ENCODE measurements at places on chromosomes 1 and 21.

DNA sequence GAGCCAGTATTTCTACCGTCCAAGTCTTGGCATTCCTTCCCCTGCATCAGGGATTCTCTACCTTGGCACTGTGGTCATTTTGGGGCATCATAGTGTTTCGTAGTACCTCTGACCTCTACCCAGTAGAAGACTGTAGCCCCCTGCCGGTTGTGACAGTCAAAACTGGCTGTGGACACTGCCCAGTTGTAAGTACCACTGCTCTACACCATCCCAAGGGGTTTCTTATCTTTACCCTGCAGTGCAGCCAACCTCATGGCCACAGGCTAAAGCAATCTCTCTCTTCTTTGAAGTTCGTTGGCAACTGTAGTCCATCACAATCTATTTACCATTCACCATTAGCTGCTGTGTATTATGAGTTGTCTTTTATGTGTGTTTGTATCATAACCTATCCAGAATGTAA, 29.3 kb upstream of the ERO1B start:
- H3K4me1 ChIP-seq: no peaks in the 10 kb centered on the region

DNA sequence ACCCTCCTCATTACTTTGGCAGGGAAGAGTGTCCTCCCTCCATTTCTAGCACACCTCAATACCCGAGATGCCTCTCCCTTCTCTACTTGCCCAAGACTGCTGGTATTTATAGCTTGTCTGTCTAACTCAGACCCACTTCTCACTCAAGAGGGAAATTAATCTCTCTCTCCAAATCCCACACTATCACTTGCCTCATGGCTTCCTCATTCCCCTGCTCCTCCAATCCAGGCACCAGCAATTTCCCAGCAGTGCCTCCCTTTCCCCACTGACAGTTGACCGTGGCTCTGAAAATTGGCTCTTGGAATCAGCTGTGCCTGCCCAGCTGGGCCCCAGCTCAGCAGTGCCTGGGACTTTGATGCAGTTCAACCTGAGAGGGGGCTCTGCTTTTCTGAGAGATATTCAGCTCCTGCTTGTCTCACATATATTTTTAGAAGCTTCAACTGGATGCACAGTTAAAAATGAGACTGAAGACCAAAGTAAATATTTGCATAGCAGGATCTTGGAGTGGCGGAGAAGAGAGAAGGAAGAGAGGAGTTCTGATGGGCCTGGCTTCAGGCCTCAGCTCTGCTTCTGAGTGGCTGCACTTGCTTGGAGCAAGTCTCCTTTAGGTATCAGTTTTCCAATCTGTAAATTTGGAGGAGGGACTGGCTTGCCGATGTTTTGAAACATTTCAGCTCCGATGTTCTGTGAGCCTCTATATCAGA, 81.1 kb upstream of the SPATA6 start:
- H3K27me3 ChIP-seq: no peaks in the 10 kb centered on the region
- no peaks in the 10 kb centered on the region for H3K36me3 ChIP-seq
- no peak overlapping the region for H3K4me3 ChIP-seq
- DNase-seq: no peak
- no peaks in the 10 kb centered on the region for H3K4me1 ChIP-seq
- no peak overlapping the region for H3K27ac ChIP-seq

- no peaks in the 10 kb centered on the region for H3K36me3 ChIP-seq
- no peak overlapping the region for H3K4me3 ChIP-seq
- H3K4me1 ChIP-seq: no peaks in the 10 kb centered on the region
- no peaks in the 10 kb centered on the region for H3K27me3 ChIP-seq
- no peak overlapping the region for H3K27ac ChIP-seq
These were observed 137.3 kb upstream of the ST6GALNAC5 start for GRCh38 chr1:76730027-76730426.

GRCh38 chr1:110565565-110565964, 40.6 kb downstream of the KCNA2 start:
- no peak overlapping the region for H3K4me3 ChIP-seq
- peaks cover 18% of the 10 kb centered on the region for H3K27me3 ChIP-seq
- DNase-seq: no peak
- no peaks in the 10 kb centered on the region for H3K36me3 ChIP-seq

- no peaks in the 10 kb centered on the region for H3K36me3 ChIP-seq
- no peaks in the 10 kb centered on the region for H3K27me3 ChIP-seq
- no peak for DNase-seq
- no peaks in the 10 kb centered on the region for H3K4me1 ChIP-seq
These were observed 338.3 kb downstream of the NEGR1 start for GRCh38 chr1:71944006-71944405.

- H3K27me3 ChIP-seq: no peaks in the 10 kb centered on the region
- DNase-seq: no peak
- H3K36me3 ChIP-seq: peaks cover 6% of the 10 kb centered on the region
- H3K4me3 ChIP-seq: no peak overlapping the region
These were observed 151.1 kb downstream of the GABPA start for GRCh38 chr21:25885880-25886279.

- H3K4me1 ChIP-seq: no peaks in the 10 kb centered on the region
- no peak for DNase-seq
- H3K4me3 ChIP-seq: no peak overlapping the region
- H3K27me3 ChIP-seq: no peaks in the 10 kb centered on the region
- H3K27ac ChIP-seq: no peak overlapping the region
These were observed 142.0 kb downstream of the MAST2 start for GRCh38 chr1:45945426-45945825.

GRCh38 chr1:177615251-177615650, 354.6 kb downstream of the SEC16B start:
- no peaks in the 10 kb centered on the region for H3K36me3 ChIP-seq
- DNase-seq: no peak
- H3K27ac ChIP-seq: no peak overlapping the region
- H3K4me3 ChIP-seq: no peak overlapping the region

- no peaks in the 10 kb centered on the region for H3K4me1 ChIP-seq
- H3K27ac ChIP-seq: no peak overlapping the region
- DNase-seq: no peak
- no peaks in the 10 kb centered on the region for H3K36me3 ChIP-seq
These were observed 52.0 kb downstream of the NBPF6 start for GRCh38 chr1:108502138-108502537.

- peaks cover 38% of the 10 kb centered on the region for H3K36me3 ChIP-seq
- H3K4me3 ChIP-seq: peak overlapping the region; percentile 98
- peaks cover 43% of the 10 kb centered on the region for H3K4me1 ChIP-seq
- H3K27me3 ChIP-seq: no peaks in the 10 kb centered on the region
- peak; percentile 20 for DNase-seq
These were observed 1.6 kb downstream of the NSUN4 start for GRCh38 chr1:46342084-46342656.

- H3K27ac ChIP-seq: no peak overlapping the region
- peaks cover 2% of the 10 kb centered on the region for H3K4me1 ChIP-seq
- no peaks in the 10 kb centered on the region for H3K36me3 ChIP-seq
These were observed 24.8 kb upstream of the THEM4 start for GRCh38 chr1:151934048-151934493.

GRCh38 chr1:24856787-24857506, 73.1 kb downstream of the RUNX3 start:
- no peaks in the 10 kb centered on the region for H3K27me3 ChIP-seq
- no peak for DNase-seq
- peaks cover 5% of the 10 kb centered on the region for H3K4me1 ChIP-seq
- no peaks in the 10 kb centered on the region for H3K36me3 ChIP-seq
- no peak overlapping the region for H3K27ac ChIP-seq

- no peak for DNase-seq
- H3K27me3 ChIP-seq: no peaks in the 10 kb centered on the region
- H3K36me3 ChIP-seq: no peaks in the 10 kb centered on the region
- no peaks in the 10 kb centered on the region for H3K4me1 ChIP-seq
These were observed 44.5 kb upstream of the C1orf87 start for GRCh38 chr1:60118085-60118484.

DNA sequence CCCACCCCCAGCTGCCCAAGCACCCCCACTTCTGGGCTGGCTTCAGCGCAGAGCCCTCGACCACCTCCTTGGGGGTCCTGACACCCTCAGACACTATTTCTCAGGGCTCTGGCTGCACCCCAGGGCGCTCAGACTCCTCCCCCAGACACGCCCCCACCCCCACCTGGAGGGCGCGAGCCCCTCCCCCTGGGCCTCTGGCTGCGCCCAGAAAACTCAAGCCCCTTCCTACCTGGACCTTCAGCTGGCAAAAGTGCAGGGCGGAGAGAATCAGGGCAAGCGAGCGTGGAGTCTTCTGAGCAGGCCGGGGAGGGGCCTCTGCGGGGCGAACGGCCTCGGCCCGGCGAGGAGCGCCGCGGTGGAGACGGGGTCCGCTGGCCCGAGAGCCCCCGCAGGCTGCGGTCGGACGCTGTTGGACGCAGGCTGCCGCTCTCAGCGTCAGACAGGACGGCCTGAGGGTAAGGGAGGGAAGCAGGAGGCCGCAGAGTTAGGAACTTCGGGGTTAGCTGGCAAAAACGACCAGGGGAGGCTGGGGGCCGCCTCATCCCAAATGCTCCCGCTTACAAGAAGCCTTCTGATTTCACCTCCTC, 17.4 kb upstream of the NBPF1 start:
- H3K36me3 ChIP-seq: peaks cover 33% of the 10 kb centered on the region
- H3K4me1 ChIP-seq: no peaks in the 10 kb centered on the region
- no peaks in the 10 kb centered on the region for H3K27me3 ChIP-seq
- no peak overlapping the region for H3K4me3 ChIP-seq
- no peak overlapping the region for H3K27ac ChIP-seq
- no peak for DNase-seq

DNA sequence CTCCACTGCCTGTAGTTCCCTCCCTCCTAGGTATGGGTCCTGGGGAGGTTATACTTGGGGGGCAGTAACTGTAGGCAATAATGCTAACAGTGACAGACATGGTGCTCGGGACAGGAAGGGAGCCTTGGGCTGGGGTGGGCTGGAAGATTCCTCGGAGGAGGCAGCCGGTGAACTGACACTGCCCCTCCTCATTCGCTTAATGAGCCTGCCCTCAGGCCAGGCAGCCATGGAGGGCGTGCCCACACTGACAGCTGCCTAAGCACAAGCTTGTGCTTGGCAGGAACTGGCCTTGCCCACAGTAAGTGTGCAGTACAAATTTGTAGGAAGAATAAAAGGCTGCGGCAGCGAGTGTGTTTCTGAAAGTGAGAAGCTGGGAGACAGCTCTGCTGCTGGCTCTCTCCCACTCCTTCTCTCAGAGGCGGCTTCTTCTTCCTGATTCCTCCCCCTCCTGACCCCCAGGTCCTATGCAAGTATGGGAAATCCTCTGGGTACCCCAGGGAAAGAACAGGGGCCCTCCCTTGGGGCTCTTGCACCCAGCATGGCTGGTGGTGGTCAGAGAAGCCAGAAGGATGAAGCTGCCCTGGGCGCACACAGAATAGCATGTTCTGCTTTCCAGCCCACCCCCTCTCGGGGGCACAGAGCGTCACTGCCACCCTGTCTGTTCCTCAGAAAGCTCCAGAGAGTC, 23.6 kb downstream of the OPTC start:
- H3K36me3 ChIP-seq: no peaks in the 10 kb centered on the region
- no peaks in the 10 kb centered on the region for H3K27me3 ChIP-seq
- no peak for DNase-seq
- H3K4me1 ChIP-seq: peaks cover 22% of the 10 kb centered on the region

DNA sequence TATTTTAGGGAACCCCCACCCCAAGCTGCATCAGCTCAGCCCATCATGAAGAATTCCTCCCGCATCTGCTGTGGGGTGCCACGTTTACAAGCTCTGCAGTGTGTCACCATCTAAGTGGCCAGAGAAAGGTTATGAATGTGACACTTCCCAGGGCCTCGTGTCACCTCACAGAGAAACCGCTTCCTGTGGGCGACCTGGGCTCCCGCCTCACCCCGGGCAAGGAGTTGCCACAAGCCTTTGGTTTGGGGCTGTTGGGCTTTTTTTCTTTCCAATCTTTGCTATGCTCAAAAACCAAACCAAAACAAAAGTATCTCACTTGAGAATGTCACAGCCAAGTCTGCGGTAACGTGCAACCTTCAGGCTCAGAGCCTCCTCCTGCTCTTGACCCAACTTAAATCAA, 82.1 kb upstream of the ARHGEF16 start:
- no peak overlapping the region for H3K27ac ChIP-seq
- H3K27me3 ChIP-seq: peaks cover 11% of the 10 kb centered on the region
- no peaks in the 10 kb centered on the region for H3K36me3 ChIP-seq
- H3K4me1 ChIP-seq: peaks cover 24% of the 10 kb centered on the region

GRCh38 chr1:151887028-151887427, 22.3 kb downstream of the THEM4 start:
- DNase-seq: no peak
- no peaks in the 10 kb centered on the region for H3K27me3 ChIP-seq
- peaks cover 50% of the 10 kb centered on the region for H3K36me3 ChIP-seq
- H3K27ac ChIP-seq: no peak overlapping the region
- no peak overlapping the region for H3K4me3 ChIP-seq
- H3K4me1 ChIP-seq: peaks cover 13% of the 10 kb centered on the region

- H3K36me3 ChIP-seq: no peaks in the 10 kb centered on the region
- H3K27ac ChIP-seq: no peak overlapping the region
- DNase-seq: no peak
- peaks cover 7% of the 10 kb centered on the region for H3K4me1 ChIP-seq
- H3K4me3 ChIP-seq: no peak overlapping the region
- H3K27me3 ChIP-seq: peaks cover 28% of the 10 kb centered on the region
These were observed 86.4 kb downstream of the SYF2 start for GRCh38 chr1:25145775-25146393.

DNA sequence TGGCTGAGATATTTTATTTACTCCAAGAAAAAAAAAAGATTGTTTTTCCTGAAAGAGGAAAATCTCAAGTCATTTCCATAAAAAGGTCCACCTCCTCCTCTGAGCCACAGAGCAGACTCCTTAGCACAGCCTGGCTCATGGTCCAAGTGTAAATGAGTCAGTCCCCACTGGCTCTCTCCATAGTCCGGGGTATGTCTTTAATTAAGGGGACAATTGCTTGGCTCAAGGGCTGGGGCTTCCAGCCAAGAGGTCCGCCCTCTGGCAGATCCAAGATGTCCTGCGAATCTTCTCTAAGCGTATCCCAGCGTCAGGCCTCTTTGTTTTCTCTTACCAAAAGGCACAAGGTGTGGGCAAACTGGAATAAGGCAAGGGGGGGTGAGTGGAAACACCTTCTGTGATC, 33.3 kb downstream of the FOXD2 start:
- H3K4me3 ChIP-seq: no peak overlapping the region
- no peaks in the 10 kb centered on the region for H3K4me1 ChIP-seq
- no peaks in the 10 kb centered on the region for H3K36me3 ChIP-seq
- peaks cover 29% of the 10 kb centered on the region for H3K27me3 ChIP-seq
- DNase-seq: no peak
- H3K27ac ChIP-seq: no peak overlapping the region

- H3K27ac ChIP-seq: no peak overlapping the region
- no peak for DNase-seq
- no peaks in the 10 kb centered on the region for H3K4me1 ChIP-seq
- H3K27me3 ChIP-seq: no peaks in the 10 kb centered on the region
- H3K4me3 ChIP-seq: no peak overlapping the region
These were observed 25.4 kb downstream of the MX2 start for GRCh38 chr21:41387042-41387819.

All from activated naive CD8-positive, alpha-beta T cell treated with anti-CD3 and anti-CD28 coated beads, Interleukin-2, amount 50 U/mL, for 24 hours (primary cell).